GM12864 (cell line): ENCODE measurements at places on chromosomes 6 and 20.

DNA sequence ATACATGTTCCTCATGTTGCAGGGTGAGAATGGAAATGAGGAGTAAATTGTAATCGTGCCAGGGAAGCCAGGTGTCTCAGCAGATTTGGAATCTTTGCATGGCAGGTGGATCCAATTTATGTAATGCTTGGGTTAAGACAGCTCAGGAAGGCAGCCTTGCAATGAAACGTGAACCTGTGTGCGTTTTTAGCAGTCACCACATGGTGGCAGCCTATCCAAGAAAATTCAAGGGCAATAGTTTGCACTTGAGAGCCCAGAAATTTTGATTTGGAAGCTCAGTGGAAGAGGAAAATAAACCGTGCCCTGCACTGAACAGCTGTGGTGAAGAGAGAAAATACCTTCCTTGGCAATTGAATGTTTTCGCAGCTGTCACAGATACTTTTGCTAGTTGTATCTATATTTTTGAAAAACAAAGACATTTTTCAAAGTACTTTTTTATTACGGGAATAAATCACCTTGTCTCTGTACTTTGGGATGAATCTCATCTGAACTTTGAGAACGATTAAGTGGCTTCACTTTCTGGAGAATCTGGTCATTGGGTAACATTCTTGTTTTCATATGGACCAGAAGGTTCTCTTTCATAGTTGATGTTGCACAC, 26.5 kb downstream of the MTHFD1L start:
- DNase-seq, result peak; percentile 49

- DNase-seq, result no peak
Measured at GRCh38 chr6:34888874-34889555, at the start of gene ANKS1A. Gene ANKS1A, plus strand, starts transcription at chr6:34889255. Its CDS starts 148 bp downstream, at chr6:34889403.

DNA sequence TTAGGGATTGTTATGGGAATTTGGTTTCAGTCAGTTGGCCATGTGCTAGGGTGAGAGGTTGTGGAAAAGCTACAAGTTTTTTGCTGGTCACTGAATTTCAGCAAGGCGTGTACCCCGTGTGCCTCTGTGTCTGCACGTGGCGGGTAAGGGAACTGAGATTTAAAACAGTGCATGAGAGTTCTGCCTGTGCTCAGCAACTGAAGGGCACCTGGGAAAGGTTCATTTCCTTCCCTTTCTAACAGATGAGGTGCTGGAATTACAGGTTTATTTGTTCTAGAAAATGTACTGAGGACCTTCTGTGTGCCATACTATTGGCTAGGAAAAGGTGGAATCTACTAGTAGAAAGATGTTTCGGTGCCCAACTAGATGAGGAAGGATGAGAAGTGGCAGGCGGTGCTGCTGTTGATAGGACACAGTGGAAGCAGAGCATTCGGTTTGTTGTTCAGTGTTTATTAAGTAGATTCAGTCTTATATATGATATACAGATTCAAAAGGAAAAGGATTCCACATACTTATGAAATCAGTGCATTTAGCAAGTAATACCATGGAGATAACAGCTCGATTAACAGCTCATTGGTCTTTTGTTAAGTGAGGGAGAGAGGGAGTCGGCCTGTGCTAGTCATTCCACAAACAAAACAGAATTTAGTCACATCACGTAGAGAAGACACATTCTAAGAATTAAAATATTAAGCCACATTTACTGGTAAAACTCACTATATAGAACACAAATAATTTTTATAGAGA, 84.7 kb downstream of the ASXL1 start:
- DNase-seq, result no peak

DNA sequence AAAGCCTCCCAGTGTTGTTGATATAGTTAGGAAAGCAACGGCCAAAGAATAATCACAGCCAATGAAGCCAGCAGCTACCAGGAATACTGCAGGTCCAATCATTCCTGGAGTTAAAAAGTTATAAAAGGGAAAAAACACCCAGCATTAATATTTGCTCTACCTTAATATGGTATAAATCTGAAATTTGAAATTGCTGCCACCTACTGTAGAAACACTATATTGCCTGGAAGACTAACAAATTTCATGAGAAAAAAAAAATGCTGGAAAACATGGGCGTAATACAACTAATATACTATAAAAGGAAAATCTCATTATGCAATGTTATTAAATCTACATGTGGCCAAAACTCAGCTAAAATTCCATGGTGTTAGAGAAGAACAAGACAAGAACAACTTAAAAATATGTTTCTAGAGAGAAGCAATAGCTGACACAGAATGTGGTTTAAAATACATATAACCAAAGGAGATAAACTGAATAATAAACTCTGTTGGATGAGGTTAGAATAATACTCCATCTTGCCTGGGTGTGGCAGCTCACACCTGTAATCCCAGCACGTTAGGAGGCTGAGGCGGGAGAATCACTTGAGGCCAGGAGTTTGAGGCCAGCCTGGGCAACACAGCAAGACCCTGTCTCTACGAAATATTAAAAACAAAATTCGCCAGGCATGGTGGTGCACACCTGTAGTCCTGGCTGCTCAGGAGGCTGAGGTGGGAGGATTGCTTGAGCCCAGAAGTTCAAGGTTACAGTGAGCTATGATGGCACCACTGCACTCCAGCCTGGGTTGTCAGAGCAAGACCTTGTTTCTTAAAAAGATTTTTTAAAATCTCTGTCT, 43.1 kb downstream of the SLC17A5 start:
- no peak for DNase-seq

GRCh38 chr6:38688579-38689087, 14.3 kb downstream of the GLO1 start:
- DNase-seq, result no peak

DNA sequence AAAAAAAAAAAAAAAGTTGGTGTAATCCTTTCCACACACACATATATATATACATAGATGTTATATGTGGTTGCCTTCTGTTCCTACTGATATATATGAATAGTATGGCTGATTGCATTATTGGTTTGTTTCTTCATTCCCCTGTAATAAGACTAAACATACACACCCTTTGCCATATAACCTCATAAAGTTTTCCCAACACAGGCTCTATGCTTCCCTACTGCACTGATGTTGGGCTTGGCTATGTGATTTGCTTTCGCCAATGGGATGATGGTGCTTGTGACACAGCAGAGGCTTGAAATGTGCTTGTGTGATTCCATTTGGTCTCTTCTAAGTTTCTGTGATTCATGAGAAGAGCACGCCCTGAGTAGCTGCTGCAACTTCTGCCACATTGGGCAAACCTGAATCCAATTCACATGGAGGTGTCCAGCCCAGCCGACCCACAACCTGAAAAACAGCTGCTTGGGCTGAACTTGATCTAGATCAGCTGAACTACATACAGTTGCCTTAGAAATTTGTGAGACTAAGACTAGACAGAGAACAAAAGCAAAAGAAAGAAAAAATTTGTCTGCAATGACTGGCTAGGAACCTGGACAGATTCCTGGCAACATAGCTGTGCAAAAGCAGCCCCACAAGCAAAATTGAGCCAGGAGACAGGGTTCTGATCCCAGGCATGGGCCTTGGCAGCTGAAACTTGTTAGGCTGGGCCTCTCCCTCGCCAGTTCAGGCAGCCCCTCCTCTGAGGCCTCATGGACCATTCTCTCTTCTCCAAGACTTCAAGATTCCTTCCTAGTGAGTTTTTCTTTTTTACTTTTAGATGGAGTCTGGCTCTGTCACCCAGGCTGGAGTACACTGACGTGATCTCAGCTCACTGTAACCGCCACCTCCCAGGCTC, 13.4 kb upstream of the TBC1D20 start:
- DNase-seq, result no peak

- DNase-seq, result no peak
Measured at GRCh38 chr6:43469947-43470346, 7.4 kb upstream of the TJAP1 start.

DNA sequence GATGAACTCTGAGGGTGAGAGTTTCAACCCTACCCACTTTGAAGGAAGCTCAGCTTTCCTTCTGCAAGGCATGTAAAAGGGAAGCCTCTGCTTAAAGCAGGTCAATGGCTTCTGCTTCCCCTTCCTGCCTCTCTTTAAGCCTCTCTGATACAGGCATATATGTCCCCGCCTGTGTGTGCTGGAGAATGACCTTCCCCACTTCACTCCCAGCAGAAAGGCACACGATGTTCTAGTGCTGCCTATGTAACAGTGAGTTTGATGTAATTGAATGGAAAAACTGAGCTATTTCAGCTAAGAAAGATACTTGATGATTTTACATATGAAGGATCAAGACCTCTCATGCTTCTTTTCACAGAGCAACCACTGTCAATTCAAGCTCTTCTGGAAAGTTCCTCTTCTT, 632.2 kb downstream of the HACE1 start:
- no peak for DNase-seq

GRCh38 chr6:122734529-122735395, 44.8 kb upstream of the FABP7 start:
- no peak for DNase-seq

DNA sequence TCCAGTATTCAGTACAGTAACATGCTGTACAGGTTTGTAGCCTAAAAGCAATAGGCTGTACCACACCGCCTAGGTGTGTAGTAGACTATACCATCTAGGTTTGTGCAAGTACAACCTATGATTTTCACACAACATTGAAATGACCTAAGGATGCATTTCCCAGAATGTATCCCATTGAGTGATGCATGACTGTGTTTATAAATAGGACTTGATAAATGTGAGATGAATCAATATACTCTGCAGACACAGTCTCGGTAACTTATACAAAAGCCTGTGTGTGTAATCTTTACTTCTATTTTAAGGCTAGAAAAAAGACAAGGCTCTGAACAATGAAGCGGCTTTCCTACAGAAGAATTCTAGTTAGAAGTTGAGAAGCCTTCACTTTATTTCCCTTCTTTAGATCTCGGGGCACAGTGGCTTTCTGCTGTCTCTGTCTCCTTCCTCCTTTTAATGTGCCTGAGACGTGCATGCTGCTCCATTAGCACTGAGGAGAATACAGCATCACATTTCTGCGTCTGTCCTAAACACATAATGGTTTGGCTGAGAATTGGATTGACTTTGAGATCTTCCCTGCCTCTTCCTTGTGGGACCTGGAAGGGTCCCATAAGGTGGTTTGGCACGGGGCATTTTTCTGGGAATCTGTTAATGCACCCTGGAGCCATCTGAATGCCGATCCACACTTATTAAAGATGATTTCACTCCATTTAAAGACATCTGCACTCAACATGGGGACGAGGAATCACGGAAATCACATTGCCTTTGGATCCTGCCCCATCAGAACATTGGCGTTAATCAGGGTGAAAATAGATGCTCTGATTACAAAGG, 112.5 kb downstream of the SCML4 start:
- no peak for DNase-seq

- DNase-seq, result no peak
Measured at GRCh38 chr6:125867483-125867942, 76.8 kb downstream of the NCOA7 start.

DNA sequence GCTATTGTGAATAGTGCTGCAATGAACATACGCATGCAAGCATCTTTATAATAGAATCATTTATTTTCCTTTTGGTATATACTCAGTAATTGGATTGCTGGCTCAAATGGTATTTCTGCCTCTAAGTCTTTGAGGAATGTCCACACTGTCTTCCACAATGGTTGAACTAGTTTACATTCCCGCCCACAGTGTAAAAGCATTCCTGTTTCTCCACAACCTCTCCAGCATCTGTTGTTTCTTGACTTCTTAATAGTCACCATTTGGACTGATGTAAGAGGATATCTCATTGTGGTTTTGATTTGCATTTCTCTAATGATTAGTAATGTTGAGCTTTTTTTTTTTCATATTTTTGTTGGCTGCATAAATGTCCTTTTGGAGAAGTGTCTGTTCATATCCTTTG, 208.7 kb downstream of the PHF3 start:
- DNase-seq, result no peak

GRCh38 chr6:88298066-88298845, 132.1 kb upstream of the CNR1 start:
- no peak for DNase-seq

- DNase-seq, result no peak
Measured at GRCh38 chr6:31740397-31741223, 805 bp downstream of the MSH5 start.

GRCh38 chr6:20313960-20314530, 87.6 kb upstream of the E2F3 start:
- no peak for DNase-seq

- DNase-seq, result no peak
Measured at GRCh38 chr6:83310046-83310445, 116.9 kb downstream of the RWDD2A start.

DNA sequence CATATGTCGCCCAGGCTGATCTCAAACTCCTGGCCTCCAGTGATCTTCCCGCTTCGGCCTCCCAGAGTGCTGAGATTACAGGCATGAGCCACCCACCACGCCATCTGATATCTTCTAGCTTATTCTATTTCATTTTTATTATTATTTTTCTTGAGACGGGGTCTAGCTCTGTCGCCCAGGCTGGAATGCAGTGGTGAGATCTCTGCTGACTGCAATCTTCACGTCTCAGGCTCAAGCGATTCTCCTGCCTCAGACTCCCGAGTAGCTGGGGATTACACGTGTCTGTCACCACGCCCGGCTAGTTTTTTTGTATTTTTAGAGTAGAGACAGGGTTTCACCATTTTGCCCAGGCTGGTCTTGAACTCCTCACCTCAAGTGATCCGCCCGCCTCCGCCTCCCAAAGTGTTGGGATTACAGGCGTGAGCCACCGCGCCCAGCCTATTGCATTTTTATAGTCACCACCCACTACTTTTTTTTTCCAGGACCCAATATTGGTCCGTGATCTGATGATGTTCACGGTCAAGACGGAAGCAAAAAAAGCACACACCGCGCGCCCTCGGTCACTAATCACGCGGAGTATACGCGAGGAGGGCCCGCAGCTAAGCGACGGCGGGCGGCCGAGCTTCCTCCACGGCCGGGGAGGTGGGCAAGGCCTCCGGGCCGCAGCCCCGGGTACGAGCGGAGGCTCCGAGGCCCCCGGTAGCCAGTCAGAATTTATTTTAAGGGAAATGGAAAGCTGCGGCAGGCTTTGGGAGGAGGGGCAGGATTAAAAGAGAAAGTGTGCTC, 1.1 kb upstream of the LSM14B start:
- peak; percentile 34 for DNase-seq

GRCh38 chr20:33130568-33131061, 37.3 kb upstream of the BPIFA2 start:
- no peak for DNase-seq

DNA sequence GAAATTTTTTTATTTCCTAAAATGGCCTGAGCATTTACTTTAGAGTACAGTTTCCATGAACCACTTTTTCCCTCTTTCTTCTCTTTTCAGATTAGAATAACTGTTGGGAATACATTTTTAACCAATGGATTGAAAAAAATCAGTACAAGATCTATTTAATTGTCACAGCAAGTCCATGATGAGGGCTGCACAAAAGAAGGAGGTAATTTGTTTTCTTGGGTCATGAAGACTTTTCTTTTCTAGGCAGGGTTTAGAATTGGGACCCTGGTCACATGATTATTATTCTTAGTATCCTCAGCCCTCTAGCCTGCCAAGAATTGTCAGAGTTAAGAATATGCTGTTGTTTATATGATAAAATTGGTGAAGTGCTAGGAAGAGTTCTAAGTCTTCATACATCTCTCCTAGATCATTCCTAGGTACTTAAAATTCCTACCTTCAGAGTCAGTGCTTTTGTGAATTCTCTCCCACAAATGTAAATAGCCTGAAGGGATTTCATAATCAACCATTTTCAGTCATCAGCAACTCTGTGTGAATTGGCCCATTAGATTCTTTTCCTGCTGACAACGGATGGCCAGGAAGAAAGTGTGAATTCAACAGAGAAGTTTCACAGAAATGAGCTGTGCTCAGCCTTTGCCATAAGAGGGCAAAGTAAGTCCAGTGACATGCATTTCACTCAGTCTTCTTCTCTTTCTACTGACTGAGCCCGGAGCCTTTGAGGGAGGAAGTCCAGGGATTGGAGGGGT, 32.4 kb upstream of the TPBG start:
- DNase-seq, result no peak

- DNase-seq, result no peak
Measured at GRCh38 chr6:40891686-40892085, 147.3 kb downstream of the UNC5CL start.

- no peak for DNase-seq
Measured at GRCh38 chr6:31339210-31339609, 17.8 kb downstream of the HLA-B start.
